ENCODE measurements at places on chromosomes 4 and X. TPM values are rescaled to one million over a fixed set of nuclear protein-coding genes. Genes with fewer than 3 reads are reported as not detected.

GRCh38 chr4:174528226-174528625 lies 5.9 kb upstream of the HPGD start:
- DNase-seq = no peak

DNA sequence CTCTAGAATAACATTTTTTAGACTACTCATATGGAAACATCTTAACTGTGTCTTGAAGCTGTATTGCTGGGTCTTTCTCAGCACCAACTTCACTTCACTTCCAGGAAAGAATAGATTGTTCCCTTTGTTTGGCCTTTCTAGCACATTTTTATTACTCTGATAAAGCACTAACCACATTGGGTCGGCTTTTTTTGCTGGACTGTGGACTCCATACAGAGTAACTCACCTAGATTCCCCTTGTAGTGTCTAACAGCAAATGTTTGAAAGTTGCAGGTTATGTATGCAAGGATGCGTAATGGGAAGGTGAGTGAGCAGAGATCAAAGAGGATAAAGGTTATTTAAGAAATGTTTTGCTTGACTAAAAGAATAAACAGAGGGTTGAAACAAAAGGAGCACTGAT lies 101.2 kb downstream of the MMRN1 start:
- DNase-seq = no peak

GAB3 gene
- polyA plus RNA-seq = 7.7 TPM

GRCh38 chrX:103275947-103276567 lies 493 bp downstream of the TCEAL5 start:
- no peak for DNase-seq

AFF2 gene
- 6.1 TPM for polyA plus RNA-seq

MAGEA1 gene
- polyA plus RNA-seq = not detected

TIMP1 gene
- polyA plus RNA-seq = 115 TPM

TEX13D gene
- not detected for polyA plus RNA-seq

GRCh38 chr4:101289306-101289705 lies 58.0 kb downstream of the PPP3CA start:
- no peak for DNase-seq

DNAAF6 gene
- 0.56 TPM for polyA plus RNA-seq

GRCh38 chrX:152915541-152916241 lies 17.8 kb downstream of the ZNF185 start:
- DNase-seq = no peak

GRCh38 chr4:151315212-151315886 lies 10.1 kb downstream of the SH3D19 start:
- no peak for DNase-seq

GRCh38 chr4:36432586-36432985 lies 151.2 kb downstream of the DTHD1 start:
- DNase-seq = no peak

DNA sequence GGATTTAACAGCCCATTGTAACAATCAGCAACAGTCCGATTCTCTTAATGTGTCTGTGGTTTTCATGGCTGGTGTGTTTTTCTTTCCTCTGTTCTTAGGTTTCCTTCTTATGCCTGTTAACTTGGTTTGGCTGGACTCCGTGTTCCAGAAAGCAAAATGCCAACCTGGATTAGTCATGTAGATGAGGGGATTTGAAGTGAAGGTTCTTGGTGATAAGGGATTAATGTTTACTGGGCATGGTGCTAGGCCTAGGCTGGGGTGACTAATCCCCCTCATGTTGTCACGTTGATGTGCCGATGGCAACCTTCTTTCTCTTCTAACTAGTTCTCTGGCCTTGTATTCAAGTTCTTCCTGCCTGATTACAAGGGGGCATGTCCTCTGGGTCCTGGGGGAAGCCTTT lies 85.9 kb downstream of the REPS2 start:
- no peak for DNase-seq

MAGEA6 gene
- not detected for polyA plus RNA-seq

DNA sequence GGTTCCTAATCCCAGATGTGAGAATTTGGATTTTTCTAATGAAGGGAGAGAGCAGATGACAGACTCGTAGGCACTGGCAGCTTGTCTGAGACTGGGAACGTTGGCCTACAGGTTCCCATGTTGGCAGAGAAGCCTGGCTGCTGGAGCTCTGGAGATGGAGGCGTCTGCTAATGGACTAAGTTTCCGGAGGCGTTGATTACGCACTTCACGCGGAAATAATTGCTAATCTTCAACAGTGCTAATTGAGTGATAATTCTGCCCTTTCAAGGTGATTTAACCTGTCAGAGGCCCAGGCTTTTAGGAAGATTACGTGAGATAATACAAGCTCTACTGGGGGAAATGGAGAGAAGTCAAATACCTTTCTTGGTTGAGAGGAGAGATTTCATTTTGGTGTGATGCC lies 77.4 kb downstream of the PSAPL1 start:
- no peak for DNase-seq

PCYT1B gene
- polyA plus RNA-seq = 6.6 TPM

DNA sequence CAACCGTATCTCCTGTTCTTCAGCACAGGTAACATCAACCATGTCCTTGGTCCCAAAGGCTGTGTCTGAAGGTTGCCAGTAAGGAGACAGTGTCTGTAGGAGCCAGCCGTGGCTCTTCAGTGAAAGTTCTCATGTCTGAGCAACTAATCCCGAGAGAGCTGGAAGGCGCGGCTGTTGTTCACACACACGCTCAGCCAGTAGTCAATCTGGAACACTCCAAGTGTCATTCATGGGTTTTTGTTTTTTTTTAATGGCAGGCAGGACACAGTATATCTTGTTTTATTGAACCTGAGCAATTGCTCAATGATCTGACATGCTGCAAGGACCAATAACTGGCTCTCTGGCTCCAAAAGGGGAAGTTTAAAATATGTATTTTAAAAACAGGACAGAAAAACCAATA lies 48.4 kb upstream of the MAP3K15 start:
- no peak for DNase-seq
